ENCODE measurements at places on chromosomes 5 and 9. TPM values are rescaled to one million over a fixed set of nuclear protein-coding genes. Genes with fewer than 3 reads are reported as not detected.

GRCh38 chr9:118318770-118319431 lies 614.7 kb downstream of the TLR4 start:
- DNase-seq, result no peak

DNA sequence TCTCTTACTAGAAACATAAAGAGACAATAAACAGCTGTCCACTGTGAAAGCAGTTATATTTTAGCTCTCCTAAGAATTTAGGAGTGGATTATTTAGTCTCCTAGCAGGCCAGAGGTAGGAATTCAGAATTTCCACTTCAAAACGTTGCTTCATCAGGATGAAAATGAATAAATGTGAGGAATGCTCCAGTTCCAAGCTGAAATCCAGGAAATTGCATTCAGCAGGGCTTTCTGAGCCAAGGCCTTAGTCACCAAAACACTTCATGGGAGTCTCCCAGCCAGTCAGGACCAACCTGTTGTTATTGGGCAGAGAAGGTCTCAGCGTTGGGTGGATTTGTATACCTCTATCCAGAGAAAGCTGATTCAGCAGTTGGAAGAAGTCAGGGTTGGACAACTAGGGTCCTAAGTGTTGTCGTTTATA lies 1040.3 kb downstream of the TLE1 start:
- peak; percentile 28 for DNase-seq

DNA sequence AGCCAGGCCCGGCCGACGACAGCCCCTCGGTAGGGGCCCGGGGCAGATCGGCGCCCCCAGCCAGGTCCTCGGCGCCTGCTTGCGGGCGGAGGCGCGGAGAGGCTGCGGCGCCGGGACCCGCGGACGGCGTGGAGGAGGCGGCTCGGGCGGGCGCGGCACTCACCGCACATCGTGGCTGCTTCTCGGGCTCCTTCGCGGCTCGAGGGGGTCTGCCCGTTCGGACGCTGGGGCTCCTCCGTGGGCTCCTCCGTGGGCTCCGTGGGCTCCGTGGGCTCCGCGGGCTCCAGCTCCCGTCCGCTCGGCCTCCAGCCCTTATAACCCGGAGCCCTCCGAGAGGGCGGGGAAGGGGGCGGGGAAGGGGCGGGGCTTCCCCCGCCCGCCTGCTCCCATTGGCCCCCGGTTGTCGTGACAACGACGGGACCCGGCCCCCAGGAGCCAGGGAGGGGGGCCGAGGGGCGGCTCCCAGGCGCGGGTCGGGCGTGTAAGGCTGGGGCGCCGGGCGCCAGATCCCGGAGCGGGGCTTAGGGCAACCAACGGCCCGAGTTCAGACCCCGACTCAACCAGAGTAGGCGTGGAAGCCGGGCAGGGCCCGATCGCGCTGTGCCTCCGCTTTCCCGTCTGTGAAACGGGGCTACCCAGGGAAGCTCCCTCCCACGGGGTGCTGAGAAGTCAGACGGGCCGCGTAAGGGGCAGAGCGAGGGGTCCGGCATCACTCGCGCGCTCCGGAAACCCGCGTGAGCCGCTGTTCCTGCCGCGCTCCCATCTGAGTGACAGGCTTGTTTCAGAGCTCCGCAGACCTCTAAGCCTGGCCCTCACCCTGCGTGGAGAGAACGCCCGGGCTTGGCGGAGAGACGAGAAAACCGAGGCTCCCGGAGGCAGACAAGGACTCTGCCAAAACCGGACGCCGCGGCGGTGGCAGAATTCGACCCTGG lies at the start of gene GFPT2:
Gene GFPT2 (minus strand): TSS at position 289 of the 932 bp plus-strand sequence. CDS start 119 bp downstream, at position 170.
- DNase-seq, result peak; percentile 49

GRCh38 chr5:149114403-149115312 lies 26.6 kb upstream of the ABLIM3 start:
- DNase-seq, result no peak

- no peak for DNase-seq
Observed at GRCh38 chr5:141373673-141374317, at the start of gene PCDHGA6. Gene PCDHGA6, plus strand, starts transcription at chr5:141373891. Its CDS starts 193 bp downstream, at chr5:141374084.

- DNase-seq, result no peak
Observed at GRCh38 chr5:56026863-56027300, 32.1 kb upstream of the IL6ST start.

- DNase-seq, result no peak
Observed at GRCh38 chr9:86303316-86303975, 21.1 kb upstream of the ISCA1 start.

- no peak for DNase-seq
Observed at GRCh38 chr5:53327811-53328334, 152.6 kb upstream of the FST start.

- DNase-seq, result no peak
Observed at GRCh38 chr9:137175345-137175961, 3.6 kb upstream of the TMEM210 start.

DNA sequence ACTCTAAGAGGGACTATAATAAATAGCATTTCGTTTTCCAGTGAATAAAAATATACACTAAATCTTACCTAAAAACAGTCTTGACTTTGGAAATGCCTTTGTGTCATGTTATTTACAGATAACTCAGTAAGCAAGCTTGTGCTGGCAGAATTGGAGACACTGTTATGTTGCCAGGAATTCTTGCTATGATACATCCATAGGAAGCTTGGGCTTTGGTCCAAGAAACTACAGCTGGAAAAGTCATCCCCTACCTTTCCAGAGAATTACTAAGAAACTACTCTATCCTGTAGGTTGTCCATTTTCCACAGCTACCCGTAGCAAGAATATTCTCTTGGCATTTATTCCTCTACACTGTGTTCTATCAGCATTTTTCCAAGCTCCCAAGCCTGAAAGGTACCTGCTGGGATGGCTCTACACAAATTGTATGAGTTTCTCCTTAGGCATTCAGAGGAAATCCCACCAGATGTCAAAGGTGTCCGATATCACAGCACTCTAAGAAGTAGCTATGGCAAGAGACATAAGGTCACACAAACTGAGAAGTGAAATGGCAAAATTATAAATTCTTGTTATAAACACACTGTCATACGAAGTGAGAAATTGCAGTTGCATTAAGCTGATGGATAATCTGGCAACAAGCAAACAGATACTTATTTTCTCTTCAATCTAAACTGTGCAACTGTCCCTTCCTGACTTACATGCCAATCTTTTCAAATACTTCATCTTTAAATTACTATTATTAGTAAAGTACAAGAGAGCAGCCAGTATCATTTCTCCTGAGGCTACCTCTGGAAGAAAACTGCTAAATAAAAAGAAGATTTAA lies 68.5 kb downstream of the MCTP1 start:
- DNase-seq, result no peak

- DNase-seq, result no peak
Observed at GRCh38 chr5:68817632-68818031, 276.2 kb upstream of the SLC30A5 start.

DNA sequence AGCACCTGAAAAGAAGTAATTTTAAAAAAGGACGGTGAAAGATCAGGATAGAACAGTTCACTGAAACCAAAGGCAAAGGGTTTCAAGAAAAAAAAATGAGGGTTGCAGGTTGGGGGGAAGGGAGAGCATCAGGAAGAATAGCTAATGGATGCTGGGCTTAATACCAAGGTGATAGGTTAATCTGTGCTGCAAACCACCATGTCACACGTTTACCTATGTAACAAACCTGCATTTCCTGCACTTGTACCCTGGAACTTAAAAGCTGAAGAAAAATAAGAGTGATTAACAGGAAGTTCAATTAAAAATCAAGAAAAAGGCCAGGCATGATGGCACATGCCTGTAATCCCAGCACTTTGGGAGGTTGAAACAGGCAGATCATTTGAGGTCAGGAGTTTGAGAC lies 44.1 kb upstream of the RNF38 start:
- DNase-seq, result no peak

- DNase-seq, result no peak
Observed at GRCh38 chr9:99057665-99058625, 47.0 kb upstream of the TGFBR1 start.

- DNase-seq, result no peak
Observed at GRCh38 chr5:5313101-5313635, 109.3 kb upstream of the ICE1 start.

NRG2 gene
- 2.3 TPM for total RNA-seq

LCN15 gene
- total RNA-seq, result not detected

AOPEP gene
- 58.5 TPM for total RNA-seq

IFNA10 gene
- total RNA-seq, result not detected

PCDHB7 gene
- 0.94 TPM for total RNA-seq

AGXT2 gene
- total RNA-seq, result not detected

TAL2 gene
- total RNA-seq, result not detected

SLCO4C1 gene
- not detected for total RNA-seq

SYK gene
- 25.9 TPM for total RNA-seq

Measured in omental fat pad (tissue), 4 donors.